ENCODE measurements at places on chromosomes 7 and 10.

GRCh38 chr7:156612930-156613329 lies 27.6 kb upstream of the RNF32 start:
- DNase-seq: no peak

DNA sequence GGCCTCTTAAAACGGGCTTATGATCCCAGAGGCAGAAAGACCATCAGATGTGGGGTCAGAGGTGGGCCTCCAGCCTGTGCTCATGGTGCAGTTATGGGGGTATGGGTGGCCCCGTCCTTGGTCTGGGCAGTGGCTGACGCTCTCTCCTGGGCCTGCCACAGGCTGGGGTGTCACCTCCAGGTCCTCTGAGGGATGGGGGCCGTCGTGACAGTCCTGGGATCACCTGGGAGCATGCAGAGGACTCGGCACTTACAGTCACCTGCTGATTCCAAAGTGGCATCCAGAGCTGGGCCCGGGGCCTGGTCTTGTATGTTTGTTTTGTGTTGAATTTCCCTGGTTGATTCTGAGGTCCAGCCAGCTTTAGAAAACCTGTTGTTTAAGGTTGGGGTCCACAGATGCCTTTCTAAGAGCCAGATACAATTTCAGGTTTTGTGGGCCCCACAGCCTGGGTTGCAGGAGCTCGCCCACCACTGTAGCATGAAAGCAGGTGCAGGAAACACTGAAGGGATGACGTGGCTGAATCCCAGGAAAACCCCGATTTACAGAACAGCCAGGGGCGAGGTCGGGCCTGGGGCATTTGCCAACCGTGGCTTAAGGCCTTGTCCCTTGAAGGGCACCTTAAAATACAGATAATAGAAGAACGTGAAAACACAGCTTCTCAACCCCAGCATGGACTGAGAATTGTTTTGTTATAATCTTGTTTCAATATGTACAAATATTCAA lies 170.7 kb upstream of the PPP2R2D start:
- DNase-seq: no peak

DNA sequence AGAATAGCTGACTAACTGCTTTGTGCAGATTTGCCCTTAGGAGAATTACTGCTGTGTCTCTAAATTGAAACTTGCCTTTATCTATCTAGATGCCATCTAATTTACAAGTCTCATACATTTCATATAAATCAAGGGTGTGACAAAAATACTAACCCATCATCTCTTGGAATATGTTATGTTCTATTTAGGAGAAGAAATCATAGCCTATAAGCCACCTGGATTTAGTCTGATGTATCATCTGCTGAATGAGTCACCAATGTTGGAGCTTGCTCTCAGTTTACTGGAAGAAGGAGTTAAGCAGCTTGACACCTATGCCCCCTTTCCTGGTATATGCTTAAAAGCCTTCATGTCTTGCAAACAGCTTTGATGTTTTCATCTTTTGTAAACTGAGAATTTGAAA lies 43.5 kb downstream of the NUP205 start:
- no peak for DNase-seq

- DNase-seq: no peak
These were observed 17.7 kb downstream of the SORBS1 start for GRCh38 chr10:95543459-95543858.

DNA sequence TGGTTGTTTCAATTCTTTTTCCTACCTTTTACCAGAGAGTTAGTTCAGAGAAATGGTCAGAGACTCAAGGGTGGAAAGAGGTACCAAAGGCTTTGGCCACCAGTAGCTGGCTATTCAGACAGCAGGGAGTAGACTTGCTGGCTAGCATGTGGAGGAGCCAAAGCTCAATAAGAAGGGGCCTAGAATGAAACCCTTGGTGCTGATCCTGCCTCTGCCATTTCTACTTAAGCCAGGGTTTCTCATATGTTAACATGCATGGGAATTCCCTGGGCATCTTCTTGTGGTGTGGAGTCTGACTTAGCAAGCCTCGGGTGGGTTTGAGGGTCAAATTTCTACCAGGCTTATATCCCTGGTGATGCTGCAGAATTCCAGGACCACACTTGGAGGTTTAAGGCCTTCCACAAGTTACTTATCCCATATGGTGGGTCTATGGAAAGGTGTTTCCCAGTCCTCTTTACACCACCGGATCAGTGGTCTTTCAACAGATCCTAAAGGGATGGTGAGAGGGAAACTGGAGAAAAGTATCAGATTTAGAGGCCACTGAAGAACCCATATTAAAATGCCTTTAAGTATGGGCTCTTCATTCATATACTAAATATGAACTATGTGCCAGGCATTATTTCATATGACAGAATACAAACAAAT lies 3.2 kb downstream of the IL6 start:
- no peak for DNase-seq

- DNase-seq: no peak
These were observed 301.8 kb upstream of the ZWINT start for GRCh38 chr10:56662765-56663447.

GRCh38 chr7:43572516-43573049 lies 10.3 kb upstream of the STK17A start:
- DNase-seq: no peak

GRCh38 chr7:12730523-12730922 lies 43.1 kb downstream of the ARL4A start:
- DNase-seq: no peak

DNA sequence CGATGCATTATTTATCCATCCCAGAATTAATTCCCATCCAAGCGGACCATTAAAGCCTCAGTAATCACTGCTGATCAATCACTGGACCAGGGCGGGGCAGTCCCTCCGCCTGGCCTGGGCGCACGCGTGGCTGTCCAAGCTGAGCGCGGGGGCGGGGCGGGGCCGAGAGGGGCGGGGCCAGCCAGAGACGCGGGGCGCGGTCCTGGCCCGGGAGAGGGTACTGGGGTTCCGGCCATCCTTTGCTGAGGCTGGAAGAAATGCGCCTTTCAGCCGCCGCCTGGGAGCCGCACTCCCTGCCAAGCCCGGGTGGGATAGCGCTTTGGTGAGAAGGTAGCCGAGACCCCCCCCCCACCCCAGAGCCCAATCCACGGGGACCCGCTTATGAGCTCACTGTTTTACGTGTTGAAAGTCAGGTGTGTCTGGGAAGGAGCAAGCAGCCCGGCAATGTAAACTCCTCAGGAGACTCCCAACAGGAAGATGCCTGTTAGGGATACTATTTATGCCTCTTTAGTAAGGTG lies at the start of gene ARHGAP22:
Gene ARHGAP22, minus strand, starts transcription at position 83 of the 518 bp plus-strand sequence. CDS start 277 bp downstream, outside the sequence.
- peak; percentile 53 for DNase-seq

DNA sequence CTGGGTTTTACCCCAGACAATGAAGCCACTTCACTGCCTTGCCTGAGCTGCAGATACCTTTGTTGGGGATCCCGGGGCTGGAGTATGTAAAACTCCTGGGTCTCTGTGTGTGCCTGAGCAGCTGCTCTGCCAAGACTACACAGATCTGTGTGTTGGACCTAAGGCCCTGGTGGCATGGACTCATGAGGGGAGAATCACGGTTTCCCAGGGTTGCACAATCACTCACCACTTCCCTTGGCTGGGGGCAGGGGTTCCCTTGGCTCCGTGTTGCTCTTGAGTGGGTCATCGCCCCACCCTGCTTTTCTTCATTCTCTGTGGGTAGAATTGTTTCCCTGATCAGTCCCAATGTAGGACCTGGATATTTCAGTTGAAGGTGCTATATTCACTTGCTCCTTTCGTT lies 13.9 kb upstream of the TBATA start:
- no peak for DNase-seq

DNA sequence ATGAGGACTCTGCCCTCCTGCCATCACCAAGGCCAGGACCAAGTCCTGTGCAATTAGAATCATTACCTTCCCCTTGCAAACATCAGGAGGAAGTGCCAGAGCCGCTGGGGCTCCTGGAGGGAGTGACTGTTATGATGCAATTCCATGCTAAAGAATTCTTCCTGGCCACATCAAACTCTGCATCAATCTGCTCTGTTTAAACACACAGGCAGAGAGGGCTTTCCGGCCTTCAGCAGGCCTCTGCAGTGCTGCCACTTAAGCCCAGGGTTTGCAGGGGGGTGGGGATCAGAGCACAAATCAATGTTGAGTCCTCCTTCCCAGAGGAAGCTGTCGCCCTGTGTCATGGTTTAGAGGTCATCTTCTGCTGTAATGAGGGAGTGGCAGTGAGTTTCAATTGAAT lies 58.1 kb downstream of the CTBP2 start:
- no peak for DNase-seq

DNA sequence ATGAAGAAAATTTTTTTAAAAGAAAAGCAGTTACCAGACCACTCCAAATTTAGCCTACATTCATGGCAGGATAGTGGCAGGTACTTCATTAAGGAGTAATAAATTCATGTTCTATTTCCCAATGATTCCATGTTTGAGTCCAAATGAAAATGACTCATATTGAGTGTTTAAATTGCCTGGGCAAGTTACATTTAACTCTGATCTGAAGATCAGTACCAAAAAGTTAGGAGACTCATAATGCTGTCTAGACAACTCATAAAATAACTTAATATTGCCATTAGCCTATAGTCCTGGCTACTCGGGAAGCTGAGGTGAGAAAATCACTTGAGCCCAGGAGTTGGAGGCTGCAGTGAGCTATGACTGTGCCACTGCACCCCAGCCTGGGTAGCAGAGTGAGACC lies 13.0 kb downstream of the BRAF start:
- no peak for DNase-seq

GRCh38 chr10:132943791-132944404 lies 1.5 kb upstream of the CFAP46 start:
- DNase-seq: no peak

GRCh38 chr7:149353739-149354504 lies 91.9 kb downstream of the ZNF783 start:
- DNase-seq: no peak

- no peak for DNase-seq
These were observed 143.8 kb upstream of the RHEB start for GRCh38 chr7:151663382-151664100.

- DNase-seq: no peak
These were observed 137.1 kb downstream of the KAT6B start for GRCh38 chr10:74963549-74963948.

- DNase-seq: no peak
These were observed 512.6 kb downstream of the PHTF2 start for GRCh38 chr7:78311181-78311580.

DNA sequence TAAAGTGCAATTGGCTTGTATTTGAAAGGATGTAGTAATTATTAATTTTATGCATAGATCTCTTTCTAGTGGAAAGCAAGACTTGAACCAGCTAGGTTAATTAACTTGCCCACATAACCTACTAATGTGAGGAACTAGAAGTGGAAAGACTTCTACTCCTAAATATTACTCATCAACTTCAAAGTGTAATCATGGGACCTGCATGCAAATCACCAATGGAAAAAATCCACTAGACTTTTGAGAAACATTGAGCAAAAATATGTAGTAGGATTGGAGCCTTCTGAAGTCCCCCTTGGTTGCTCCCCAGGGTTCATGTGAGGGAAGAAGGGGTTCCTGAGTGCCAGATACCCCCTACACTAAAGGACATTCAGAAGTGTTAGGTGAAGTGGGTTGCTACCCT lies 240.2 kb downstream of the PTEN start:
- DNase-seq: no peak

DNA sequence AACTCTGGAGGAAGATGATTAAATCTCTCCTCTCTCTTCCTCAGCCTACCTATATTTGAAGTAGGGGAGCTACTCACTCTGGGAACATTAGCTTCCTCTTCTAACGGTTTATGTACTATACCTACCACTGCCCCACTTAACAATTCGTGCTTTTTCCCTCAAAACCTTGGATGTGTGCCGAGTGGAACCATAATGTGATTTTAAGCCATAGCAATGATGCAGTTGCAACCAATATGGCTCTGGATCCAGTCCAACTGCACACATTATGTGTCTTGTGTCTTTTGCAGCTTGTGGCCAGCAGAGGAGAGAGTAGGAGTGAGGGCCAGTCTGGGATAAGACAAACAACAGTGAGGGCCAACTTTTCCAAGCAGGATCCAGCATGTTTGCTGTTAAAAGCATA lies 170.7 kb downstream of the GATA3 start:
- no peak for DNase-seq

DNA sequence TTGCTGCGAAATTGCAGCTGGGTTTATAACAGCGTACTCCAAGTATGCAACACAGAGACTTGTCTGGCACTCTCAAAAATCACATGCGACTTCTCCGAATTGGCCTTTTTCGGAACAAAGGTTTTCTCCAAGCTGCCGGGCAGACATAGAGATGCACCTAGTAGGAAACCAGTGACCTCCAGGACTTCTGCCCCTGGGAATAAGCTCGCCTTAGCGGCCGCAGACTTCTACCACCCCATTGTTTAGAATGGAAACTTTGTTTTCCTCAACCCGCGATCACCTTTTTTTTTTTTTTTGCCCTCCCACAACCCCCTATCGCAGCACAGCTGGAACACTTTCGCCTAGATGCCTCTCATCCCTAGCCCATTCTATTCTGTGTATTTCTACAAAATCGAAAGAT lies 4.9 kb upstream of the HOXA10 start:
- no peak for DNase-seq

- no peak for DNase-seq
These were observed 7.8 kb downstream of the PDIA4 start for GRCh38 chr7:149020483-149020882.

GRCh38 chr7:157234271-157234670 lies 95.5 kb downstream of the UBE3C start:
- DNase-seq: no peak

GRCh38 chr10:44963772-44964633 lies 4.4 kb downstream of the RASSF4 start:
- no peak for DNase-seq

Data from NCI-H1417 (cell line).